ENCODE measurements at places on chromosomes 16 and 17.

GRCh38 chr16:1430214-1430758 lies 592 bp upstream of the PERCC1 start:
- H3K4me3 ChIP-seq, result no peak overlapping the region
- no peak overlapping the region for H3K27ac ChIP-seq
- peaks cover 14% of the 10 kb centered on the region for H3K4me1 ChIP-seq
- no peaks in the 10 kb centered on the region for H3K27me3 ChIP-seq
- H3K36me3 ChIP-seq, result no peaks in the 10 kb centered on the region

- H3K27me3 ChIP-seq, result no peaks in the 10 kb centered on the region
- no peak overlapping the region for H3K4me3 ChIP-seq
- no peak overlapping the region for H3K27ac ChIP-seq
- no peaks in the 10 kb centered on the region for H3K4me1 ChIP-seq
- DNase-seq, result no peak
- peaks cover 59% of the 10 kb centered on the region for H3K36me3 ChIP-seq
Measured at GRCh38 chr16:50079397-50080140, 13.8 kb downstream of the HEATR3 start.

DNA sequence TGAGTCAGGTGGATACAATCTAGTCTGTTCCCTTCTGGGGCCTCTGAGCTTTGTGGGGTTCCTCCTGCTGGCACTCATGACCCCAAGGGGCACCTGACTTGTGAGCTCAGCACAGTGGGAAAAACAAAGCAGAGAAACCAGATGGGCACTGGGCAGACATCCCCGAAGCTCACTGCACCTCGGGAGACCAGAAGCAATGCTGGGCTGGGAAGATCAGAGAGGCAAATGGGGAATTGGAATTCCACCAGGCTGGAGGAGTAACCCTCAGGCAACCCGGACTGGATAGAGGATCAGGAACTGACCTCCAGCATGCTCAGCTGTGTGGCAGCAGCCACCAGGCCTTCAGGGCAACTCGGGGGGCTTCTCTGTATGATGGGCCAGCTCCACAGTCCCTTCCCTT lies 50.3 kb downstream of the ABCC12 start:
- H3K27ac ChIP-seq, result no peak overlapping the region
- no peak for DNase-seq
- peaks cover 4% of the 10 kb centered on the region for H3K4me1 ChIP-seq

DNA sequence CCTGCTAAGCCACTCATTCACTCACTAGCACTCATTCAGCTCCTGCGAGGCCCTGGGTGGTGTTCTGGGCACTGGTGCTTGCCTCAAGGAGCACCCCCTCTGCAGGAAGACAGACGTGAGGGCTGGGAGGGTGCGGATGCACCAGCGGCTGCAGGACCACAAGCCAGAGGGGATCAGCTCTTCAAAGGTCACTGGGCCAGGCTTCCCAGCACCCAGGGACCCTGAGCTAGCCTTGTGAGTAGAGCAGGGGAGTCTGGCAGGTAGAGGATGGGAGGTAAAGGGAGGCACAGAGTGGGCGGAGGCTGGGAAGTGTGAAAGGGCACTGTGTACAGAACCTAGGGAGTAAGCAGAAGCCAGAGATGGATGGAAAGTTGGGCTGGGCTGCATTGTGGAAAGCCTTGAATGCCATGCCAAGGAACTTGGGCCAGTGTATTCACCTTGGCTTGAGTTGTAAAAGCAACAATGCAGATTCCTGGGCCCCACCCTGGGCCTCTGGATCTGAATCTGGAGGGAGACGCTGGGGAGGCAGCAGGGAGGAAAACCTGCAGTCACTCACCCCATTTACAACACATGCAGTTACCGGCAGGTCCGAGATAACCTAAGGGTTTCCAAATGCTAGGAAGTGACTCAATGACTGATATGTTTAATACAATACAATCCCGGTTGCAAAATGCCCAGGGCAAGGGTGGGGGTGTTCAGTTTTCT lies 1.7 kb downstream of the IL4R start:
- no peaks in the 10 kb centered on the region for H3K36me3 ChIP-seq
- no peaks in the 10 kb centered on the region for H3K27me3 ChIP-seq
- peak; percentile 56 for DNase-seq
- H3K4me1 ChIP-seq, result peaks cover 75% of the 10 kb centered on the region
- peak overlapping the region; percentile 91 for H3K4me3 ChIP-seq

DNA sequence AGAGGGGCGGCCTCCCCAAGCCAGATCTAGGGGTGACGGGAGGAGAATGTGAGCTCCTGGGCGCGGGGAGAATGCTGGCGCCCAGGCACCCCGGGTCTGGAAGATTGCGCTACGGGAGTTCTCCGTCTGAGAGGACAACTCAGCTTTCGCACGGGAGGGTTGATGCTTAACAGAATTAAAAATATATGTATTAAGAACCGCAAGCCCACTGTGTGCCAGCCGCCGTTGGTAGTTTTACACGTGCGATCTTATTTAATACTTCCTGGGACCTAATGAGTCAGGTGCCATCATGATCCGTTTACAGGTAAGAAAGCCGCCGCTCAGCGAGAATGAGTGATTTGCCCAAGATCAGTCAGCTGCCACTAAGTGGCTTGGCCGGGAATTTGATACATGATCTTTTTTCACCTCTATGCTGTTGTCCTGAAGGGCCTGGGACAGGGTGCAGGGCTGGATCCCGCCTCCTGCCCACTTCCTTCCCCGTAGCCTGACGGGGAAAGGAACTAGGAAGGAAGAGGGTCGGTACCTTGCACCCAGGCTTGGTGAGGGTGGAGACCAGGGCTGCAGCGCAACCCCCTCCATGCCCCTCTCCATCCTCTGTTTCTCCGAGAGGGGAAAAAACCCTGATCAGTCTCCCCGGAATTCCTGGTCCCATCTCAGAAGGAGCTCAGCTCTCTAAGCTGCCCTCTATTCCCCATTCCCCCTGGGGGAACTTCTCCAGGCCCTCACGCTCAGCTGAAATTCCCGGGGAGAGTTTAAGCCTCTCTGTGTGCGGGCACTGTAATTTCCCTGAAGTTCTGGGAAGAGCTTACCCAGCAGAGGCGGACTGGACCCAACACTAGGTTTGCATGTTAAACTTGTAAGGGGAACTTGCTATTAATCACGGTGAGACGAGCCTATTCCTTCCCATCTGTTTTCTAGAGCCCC lies 983 bp downstream of the VAT1L start:
- no peak for DNase-seq
- H3K4me1 ChIP-seq, result peaks cover 14% of the 10 kb centered on the region
- peaks cover 64% of the 10 kb centered on the region for H3K27me3 ChIP-seq
- no peak overlapping the region for H3K27ac ChIP-seq

GRCh38 chr17:611202-611601 lies 103.4 kb downstream of the VPS53 start:
- H3K27me3 ChIP-seq, result no peaks in the 10 kb centered on the region
- H3K4me1 ChIP-seq, result no peaks in the 10 kb centered on the region
- no peak overlapping the region for H3K4me3 ChIP-seq
- peak; percentile 25 for DNase-seq
- peaks cover 10% of the 10 kb centered on the region for H3K36me3 ChIP-seq

DNA sequence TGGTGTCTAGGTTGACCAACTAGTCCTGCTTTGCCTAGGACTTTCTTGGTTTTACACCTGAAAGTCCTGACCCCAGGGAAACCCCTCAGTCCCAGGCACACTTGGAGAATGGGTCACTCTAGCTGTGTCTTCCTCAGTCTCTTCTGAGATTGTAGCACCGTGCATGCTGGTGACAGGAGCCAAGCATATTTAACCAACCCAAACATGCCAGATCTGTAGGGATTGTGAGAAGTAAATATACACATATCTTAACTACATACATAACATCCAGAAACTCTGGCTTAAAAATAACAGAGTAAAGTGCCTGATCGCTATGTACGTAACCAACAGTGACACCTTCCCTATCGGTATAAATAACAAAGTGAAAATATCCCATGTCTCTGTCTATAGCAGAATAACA lies 158.1 kb downstream of the HAPSTR1 start:
- H3K27ac ChIP-seq, result no peak overlapping the region
- no peak for DNase-seq

DNA sequence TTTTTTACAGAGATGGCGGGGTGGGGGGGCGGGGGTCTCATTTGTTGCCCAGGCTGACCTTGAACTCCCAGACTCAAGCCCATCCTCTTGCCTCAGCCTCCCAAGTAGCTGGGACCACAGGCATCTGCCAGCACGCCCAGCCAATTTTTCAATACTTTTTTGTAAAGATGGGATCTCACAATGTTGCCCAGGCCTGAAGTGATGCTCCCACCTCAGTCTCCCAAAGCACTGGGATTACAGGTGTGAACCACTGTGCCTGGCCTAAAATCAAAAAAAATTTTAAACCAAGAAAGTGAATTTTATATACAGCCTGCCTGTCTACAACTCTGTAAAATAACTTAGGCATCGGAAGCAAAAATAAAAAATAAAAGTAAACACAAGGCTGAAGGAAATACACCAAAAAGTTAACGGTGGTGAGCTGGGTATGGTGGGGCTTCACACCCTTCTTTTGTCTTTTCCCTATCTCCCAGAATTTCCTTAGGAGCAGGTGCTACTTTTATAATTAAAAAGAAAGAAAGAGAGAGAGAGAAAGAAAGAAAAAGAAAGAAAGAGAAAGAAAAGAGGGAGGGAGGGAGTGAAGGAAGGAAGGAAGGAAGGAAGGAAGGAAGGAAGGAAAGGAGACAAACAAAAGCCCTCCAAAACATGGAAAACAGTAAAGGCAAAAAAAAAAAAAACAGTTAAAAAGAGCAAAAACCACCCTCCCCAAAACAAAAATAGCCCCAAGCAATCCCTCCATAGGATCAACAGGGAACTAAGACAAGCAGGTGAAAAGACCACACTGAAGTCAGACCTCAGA lies 51.4 kb downstream of the TBC1D16 start:
- no peaks in the 10 kb centered on the region for H3K27me3 ChIP-seq
- H3K4me3 ChIP-seq, result no peak overlapping the region
- H3K27ac ChIP-seq, result no peak overlapping the region
- DNase-seq, result no peak
- H3K36me3 ChIP-seq, result no peaks in the 10 kb centered on the region

- H3K36me3 ChIP-seq, result no peaks in the 10 kb centered on the region
- peaks cover 8% of the 10 kb centered on the region for H3K27me3 ChIP-seq
- H3K27ac ChIP-seq, result no peak overlapping the region
- no peak overlapping the region for H3K4me3 ChIP-seq
- no peak for DNase-seq
Measured at GRCh38 chr16:2814551-2815298, 2.3 kb upstream of the PRSS21 start.

DNA sequence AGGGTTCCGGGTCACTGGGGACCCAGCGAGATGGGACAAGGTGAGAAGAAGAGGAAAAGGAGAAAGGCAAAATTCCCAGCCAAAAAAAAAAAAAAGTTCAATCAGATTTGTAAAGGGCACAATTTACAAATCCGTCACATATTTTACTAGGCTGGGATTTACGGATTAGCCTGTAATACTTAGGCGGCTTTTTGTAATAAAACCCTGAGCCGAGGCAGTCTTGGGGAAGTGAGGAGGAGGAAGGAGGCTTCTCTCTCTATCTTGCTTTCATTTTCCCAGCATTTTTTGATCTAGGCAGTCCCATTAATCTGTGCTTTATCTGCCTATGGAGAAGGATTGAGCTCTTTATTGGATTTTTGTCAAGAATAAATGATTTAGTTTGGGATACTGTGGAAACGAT lies 130.6 kb upstream of the SDK2 start:
- no peaks in the 10 kb centered on the region for H3K27me3 ChIP-seq
- DNase-seq, result no peak
- no peaks in the 10 kb centered on the region for H3K36me3 ChIP-seq

DNA sequence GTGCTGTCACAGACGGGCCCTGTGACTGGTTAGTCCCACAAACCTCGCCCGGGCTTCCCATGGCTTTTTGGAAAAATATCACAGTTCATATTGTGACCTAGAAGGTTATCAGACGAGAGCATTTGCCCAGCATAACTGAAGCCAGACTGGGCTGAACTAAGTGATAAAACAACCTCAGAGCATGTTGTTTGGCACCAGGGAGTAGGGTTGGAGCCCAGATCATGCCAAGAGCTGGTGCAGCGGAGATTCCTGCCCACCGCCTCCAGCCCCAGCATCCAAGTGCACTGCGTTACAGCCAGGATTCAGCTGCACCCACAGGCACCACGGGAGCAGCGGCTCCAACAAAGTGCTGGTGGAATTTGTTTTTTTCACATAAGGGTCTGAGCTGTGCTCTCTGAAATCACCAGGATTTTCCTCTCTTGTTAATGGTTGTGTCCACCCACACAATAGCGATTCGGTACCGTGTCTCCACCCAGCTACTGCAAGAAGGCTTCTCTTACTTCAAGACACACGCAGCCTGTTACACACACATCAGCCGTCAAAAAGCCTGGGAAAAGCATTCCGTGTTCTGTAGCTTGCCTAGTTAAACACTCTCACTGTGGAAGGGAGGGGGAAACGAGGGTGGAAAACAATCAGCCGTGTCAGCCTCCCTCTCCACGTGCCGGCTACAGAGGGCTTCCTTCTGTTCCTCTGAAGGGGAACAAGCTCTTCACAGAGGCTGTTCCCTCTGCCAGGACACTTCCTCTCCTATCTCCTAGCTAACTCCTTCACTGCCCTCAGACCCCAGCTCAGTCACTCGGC lies 273.8 kb downstream of the C16orf95 start:
- H3K4me3 ChIP-seq, result no peak overlapping the region
- DNase-seq, result no peak
- H3K27me3 ChIP-seq, result no peaks in the 10 kb centered on the region
- H3K4me1 ChIP-seq, result no peaks in the 10 kb centered on the region
- H3K27ac ChIP-seq, result no peak overlapping the region
- H3K36me3 ChIP-seq, result no peaks in the 10 kb centered on the region

DNA sequence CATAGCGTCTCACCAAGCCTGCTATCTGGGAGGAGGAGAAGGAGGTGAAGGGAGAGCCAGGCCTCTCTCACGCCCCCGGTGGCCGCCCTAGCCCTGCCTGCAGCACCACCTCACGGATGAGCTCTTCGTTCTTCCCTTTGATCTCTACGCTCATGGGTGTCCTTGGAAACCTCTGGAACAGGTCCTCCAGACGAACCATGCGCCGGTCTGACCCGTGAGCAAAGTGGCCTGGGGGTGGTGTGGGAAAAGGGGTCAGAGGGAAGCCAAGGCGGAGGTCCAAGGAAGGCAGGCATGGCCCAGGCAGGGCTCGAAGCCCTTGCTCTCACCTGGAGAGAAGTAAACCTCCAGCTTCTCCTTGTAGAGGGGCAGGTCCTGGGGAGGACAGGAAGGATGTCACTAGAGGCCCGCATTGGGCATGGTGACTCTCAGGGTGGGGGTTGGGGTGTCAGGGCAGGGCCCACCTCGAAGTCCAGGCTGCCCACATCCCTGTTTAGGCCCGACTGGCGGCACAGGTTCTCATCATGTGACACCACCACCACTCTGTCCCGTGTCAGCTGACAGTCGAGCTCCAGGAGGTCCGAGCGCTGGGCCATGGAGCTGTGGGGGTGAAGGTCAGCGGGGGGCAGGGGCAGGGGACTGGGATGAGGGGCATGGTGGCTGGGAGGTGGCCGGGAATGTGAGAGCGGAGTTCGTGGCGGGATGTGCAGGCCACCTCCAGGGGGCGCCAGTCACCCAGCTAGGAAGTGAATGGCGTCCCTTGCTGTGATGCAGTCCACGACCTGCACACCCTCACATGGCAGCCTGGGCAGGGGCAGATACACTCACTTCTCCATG lies 923 bp downstream of the GDPD3 start:
- no peaks in the 10 kb centered on the region for H3K27me3 ChIP-seq
- peaks cover 39% of the 10 kb centered on the region for H3K36me3 ChIP-seq
- no peak overlapping the region for H3K27ac ChIP-seq
- DNase-seq, result peak; percentile 35

GRCh38 chr16:86597880-86598606 lies 19.7 kb downstream of the FOXL1 start:
- DNase-seq, result no peak
- no peaks in the 10 kb centered on the region for H3K36me3 ChIP-seq
- no peak overlapping the region for H3K27ac ChIP-seq
- no peaks in the 10 kb centered on the region for H3K4me1 ChIP-seq
- H3K4me3 ChIP-seq, result no peak overlapping the region

Data from CD4-positive, alpha-beta T cell (primary cell).